ENCODE measurements at places on chromosomes 12 and 14.

- no peak for DNase-seq
These were observed 38.5 kb upstream of the FRS2 start for GRCh38 chr12:69431591-69432222.

DNA sequence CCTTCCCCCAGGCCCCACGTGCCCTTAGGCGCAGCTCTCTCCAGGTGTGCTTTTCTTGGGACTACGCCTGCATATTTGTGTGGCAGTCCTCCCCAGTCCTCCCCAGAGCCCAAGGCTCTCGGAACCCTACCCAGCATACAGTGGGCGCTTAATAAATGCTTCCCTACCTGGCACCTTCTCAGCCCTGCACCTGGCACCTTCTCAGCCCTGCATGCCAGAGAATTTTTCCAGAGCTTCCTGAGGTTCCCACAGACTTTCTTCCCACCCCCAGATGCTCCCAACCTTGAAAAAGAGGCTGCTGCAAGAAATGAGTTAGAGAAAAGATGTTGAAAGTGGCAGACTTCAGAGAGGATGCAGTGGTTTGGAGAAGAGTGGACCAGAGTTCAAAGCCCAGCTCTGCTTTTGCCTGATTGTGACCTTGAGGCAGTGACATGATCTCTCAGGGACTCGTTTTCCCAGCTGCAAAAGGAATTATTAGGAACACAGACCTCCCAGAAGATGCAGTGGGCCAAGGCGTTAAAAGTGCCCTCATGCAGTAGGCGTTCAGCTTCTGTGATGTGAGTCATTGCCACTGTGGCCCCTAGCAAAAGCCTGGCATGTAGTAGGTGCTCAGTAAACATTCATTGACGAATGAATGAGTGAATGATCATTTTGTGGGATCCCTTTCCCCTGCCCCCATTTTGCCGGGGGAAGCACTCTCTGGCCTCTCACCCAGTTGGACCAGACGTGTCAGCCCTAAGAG, 167.2 kb downstream of the PHETA1 start:
- no peak for DNase-seq

DNA sequence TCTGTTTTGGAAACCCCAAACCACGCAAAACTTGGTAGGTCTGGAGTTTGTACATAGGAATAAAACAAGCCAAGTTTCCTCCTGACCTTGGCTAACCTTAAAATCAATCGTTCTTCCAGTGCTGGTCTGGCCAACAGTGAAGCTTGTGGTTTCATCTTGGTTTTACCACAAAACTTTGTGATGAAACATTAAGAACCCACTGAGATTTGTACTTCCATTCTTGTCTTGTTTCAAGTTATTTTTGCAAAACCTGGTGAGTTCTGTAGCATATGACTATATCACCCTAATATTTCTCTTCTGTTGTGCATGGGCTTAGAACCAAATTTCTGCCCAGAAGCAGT, 26.4 kb downstream of the SIX1 start:
- DNase-seq, result no peak

GRCh38 chr12:29012673-29013072, 136.4 kb upstream of the FAR2 start:
- DNase-seq, result no peak

DNA sequence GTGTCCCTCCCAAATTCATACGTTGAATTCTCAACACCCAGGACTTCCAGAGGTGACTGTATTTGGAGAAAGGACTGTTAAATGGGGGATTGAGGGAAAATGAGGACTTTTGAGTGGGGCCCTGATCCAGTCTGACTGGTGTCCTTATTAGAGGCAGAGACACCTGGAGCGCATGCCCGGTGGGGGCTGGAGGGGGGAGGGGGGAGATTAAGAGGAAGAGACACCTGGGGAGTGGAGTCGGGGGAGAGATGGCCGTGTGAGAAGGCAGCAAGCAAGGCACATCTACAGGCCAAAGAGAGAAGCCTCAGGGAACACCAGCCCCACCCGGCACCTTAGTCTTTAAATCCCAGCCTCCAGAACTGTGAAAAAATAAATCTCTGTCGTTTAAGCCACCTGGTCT, 209.7 kb downstream of the SLC41A2 start:
- no peak for DNase-seq

- no peak for DNase-seq
These were observed 616 bp upstream of the CCDC77 start for GRCh38 chr12:400828-401227.

GRCh38 chr14:50816395-50817047, 14.4 kb downstream of the NIN start:
- DNase-seq, result no peak

DNA sequence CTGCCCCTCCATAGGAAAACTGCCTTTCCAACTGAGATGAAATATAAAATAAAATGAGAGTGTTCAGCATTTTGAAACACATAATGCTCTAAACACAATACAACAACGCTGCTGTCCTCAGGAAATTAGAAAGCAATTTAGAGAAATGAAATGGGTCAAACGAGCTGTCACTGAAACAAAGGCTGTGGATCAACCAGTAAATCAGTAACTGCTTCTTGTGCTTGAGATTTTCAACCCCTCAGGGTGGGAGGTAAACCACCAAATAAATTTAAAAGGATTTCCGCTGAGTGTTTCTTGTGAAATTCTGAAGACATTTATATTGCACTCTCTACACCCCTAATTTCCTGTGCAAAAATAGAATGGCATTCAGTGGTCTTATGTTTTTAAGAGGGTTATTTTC, 657.1 kb upstream of the SEL1L start:
- no peak for DNase-seq

DNA sequence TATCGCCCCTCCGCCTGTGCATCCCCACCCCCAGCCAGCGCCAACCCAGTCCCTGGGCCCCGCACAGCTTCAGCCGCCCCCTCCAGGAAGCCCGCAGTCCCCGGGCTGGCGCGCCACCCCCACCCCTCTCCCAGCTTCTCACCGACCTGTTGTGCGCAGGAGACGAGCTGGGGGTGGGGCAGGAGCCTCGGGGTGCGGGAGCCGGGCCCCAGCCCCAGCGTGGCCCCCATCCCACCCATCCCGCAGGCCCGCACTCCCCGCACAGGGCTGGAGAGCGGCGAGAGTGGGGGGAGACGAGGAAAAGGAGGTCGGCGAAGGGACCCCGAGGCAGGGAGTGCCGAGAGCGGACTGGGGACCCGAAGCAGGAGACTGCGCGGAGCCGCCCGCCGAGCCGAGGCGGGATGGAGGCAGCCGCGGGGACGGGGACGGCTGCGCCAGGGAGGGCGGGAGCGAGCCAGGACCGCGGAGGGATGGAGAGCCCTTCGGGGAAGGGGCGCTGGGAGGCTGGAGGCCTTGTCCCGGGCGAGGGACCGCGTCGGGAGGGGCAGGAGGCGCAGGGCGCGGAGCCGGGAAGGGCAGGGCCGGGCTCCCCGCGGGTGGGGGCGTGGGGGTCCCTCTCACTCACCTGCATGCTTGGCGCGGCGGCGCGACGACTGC, 498 bp downstream of the PIANP start:
- no peak for DNase-seq

DNA sequence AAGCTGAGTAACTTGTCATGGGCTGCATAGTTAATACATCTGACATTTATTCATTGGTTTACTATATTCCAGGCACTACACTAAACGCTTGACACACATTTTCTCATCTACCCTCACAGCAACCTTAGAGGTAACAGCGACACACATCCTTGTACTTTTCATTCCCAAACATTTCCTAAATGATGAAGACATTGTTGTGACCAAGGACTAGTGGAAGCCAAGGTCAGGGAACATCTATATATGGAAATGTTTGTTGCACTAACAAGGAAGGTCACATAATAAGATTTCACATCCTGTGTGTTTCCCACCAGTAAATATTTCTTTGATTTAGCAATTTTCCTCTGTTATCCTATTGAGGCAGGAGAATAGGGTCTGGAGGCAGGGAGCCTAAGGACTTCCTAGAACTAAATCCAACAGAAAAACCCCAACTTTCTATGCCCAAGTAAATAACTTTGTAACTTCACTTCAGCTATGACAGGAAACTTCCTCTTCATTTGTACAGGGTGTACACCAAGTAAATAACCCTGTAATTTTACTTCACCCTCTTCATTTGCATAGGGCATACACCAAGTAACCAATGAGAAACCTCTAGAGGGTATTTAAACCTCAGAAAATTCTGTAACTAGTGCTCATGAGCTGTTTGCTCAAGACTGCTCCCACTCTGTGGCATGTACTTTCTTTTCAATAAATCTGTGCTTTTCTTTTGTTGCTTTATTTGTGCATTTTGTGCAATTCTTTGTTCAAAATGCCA, 48.4 kb downstream of the ZNF641 start:
- DNase-seq, result no peak

DNA sequence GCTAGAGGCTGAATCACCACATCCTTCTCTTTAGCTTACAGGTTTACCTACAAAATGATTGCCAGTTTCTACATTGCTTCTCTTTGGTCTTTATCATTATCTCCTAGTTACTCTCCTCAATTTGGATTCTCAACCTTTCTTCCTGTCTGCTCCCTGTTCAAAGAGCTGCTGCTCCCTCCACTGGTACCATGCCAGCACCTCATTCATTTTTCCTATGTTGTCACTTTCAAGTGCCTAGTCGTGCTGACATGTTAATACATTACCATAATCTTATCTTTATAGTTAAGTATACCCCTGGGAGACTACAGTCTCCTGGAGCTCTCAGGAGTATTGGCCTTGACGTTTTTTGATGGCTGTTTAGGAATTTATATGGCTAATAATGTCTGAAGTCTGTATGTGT, 14.2 kb downstream of the FRS2 start:
- DNase-seq, result no peak

DNA sequence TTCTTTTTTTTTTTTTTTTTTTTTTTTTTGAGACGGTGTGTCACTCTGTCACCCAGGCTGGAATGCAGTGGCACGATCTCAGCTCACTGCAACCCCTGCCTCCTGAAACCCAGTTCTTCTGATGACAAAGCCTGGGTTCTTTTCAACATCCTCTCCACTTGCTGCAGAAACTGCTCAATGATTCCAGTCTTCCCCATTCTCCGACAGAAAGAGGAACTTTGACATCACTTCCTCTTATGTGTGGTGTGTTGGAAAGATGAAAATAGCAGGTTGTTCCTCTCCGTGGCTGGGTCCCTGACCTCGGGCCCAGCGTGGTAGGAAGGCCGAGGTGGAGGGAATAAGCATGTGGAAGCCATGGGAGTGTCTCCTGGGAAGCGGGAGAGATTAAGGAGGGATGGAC, 198.4 kb downstream of the PHETA1 start:
- DNase-seq, result no peak

- DNase-seq, result no peak
These were observed 38.4 kb upstream of the CEP83 start for GRCh38 chr12:94498073-94498472.

GRCh38 chr12:115261691-115262398, 577.9 kb upstream of the TBX3 start:
- DNase-seq, result no peak

GRCh38 chr12:55034218-55034617, 14.4 kb downstream of the NEUROD4 start:
- no peak for DNase-seq

- DNase-seq, result no peak
These were observed 42.7 kb upstream of the CRACR2A start for GRCh38 chr12:3795492-3796133.

GRCh38 chr12:70759161-70759918, 122.1 kb upstream of the PTPRB start:
- DNase-seq, result no peak

DNA sequence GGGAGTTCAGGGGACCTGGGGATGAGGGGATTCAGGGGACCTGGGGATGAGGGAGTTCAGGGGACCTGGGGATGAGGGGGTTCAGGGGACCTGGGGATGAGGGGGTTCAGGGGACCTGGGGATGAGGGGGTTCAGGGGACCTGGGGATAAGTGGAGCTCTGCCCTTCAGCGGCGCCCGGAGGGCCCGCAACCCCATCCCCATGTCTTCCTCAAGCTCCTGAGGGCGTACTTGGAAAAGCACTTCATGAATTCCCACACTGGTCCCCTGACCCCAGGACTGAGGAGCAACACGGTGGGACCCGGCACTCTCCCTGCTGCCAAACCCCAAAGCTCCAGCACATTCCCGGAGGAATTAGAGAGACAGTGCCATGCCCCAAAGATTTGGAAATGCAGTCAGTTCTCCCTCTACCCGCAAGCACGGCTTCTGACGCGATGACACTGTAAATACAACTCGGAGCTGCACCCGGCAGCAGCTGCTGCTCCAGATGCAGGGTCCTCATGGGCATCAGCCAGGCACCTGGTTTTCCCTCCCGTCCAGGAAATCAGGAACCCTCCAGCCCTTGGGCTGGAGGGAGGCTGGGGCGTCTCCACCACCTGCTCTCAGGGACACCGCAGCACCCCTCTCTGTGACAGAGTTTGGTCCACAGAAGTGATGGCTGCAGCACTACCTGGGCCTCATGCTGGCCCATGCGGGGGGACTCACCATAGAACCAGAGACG, 32.8 kb upstream of the C14orf180 start:
- no peak for DNase-seq
